Right lobe of liver (tissue), 6 donors: ENCODE measurements at places on chromosomes 7 and 10. TPM values are rescaled to one million over a fixed set of nuclear protein-coding genes. Genes with fewer than 3 reads are reported as not detected.

The CALY gene
- total RNA-seq = not detected

GRCh38 chr7:37311355-37311754, 137.3 kb downstream of the ELMO1 start:
- no peak for DNase-seq

GRCh38 chr7:117262546-117262945, 60.3 kb downstream of the WNT2 start:
- no peak for DNase-seq

The DOCK4 gene
- 23.9 TPM for total RNA-seq

The RASSF4 gene
- total RNA-seq = 15.1 TPM

DNA sequence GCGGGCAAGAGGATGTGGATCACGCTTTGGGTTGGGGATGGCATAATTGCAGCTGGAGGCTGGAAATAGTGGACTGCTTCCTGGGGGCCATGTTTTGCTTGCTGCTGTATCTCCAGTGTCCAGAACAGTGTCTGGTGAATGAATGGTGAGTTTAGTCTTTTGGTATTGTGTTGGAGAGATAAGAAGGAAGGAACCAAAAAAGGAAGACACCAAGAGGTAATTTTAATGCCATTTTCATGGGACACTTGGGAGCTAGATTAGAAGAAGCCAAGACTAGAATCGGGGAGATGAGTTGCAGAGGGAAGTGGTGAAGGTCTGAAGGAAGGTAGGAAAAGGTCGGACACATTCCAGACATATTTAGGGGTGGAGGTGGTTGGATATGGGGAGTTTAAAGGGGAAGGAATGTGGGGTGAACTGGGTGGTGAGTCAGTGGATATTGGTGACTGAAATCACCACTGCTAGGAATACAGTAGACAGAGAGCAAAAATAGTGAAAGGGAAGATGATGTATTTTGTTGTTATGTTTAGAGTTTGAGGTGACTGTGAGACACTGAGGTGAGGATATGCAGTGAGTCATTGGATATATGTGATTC, 76.7 kb downstream of the CCNY start:
- DNase-seq = no peak

GRCh38 chr7:156984174-156984891, 26.1 kb downstream of the MNX1 start:
- DNase-seq = no peak

DNA sequence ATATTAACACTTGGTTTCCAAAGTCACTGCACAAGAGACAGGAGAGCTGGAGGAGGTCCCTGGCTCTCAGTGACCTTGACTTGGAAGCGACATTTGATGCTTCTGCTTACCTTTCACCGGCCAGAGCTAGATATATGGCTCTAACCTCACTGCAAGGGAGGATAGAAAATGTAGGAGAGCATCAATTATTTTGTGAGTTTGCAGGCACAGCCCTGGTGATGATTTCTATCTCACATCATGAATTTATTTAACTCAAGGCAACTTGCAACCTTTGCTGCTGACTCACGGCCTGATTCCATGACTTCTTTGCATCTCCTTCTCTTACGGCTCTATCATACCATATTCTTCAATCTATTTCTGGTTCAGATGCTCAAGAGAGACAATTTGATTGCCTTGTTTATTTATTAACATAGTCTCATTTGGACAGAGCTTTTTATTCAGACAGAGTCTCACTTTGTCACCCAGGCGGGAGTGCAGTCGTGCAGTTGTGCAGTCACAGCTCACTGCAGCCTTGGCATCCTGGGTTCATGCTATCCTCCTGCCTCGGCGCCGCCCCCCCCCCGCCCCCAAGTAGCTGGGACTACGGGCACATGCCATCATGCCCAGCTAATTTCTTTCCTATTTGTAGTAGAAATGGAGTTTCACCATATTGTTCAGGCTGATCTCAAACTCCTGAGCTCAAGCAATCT, 196.0 kb downstream of the REEP3 start:
- DNase-seq = no peak

The UCMA gene
- not detected for total RNA-seq

GRCh38 chr10:106566873-106567272, 597.6 kb downstream of the SORCS1 start:
- no peak for DNase-seq
